Type B pancreatic cell (in vitro differentiated cells): ENCODE measurements at places on chromosomes 12 and 14. TPM values are rescaled to one million over a fixed set of nuclear protein-coding genes. Genes with fewer than 3 reads are reported as not detected.

Gene NEUROD4
- total RNA-seq: 1.6 and 3.3 TPM in 2 replicates

Gene KRT85
- not detected in 2 replicates for total RNA-seq

Gene C12orf76
- 20.8 and 21.4 TPM in 2 replicates for total RNA-seq

Gene ERC1
- total RNA-seq: 62.8 and 83.5 TPM in 2 replicates

Gene FBXL14
- total RNA-seq: 16.7 and 28.8 TPM in 2 replicates

Gene IKZF4
- 6.1 and 21.0 TPM in 2 replicates for total RNA-seq

Gene SLC25A21
- total RNA-seq: 0.55 and 0.58 TPM in 2 replicates

Gene SPTLC2
- total RNA-seq: 40.9 and 134 TPM in 2 replicates

Gene ACOT2
- 18.1 and 18.2 TPM in 2 replicates for total RNA-seq

- no peaks in the 10 kb centered on the region for H3K27me3 ChIP-seq
- no peak overlapping the region for H3K27ac ChIP-seq
- no peak for DNase-seq
- no peak overlapping the region for H3K4me3 ChIP-seq
- H3K4me1 ChIP-seq: peaks cover 23% of the 10 kb centered on the region
- H3K36me3 ChIP-seq: no peaks in the 10 kb centered on the region
Observed at GRCh38 chr12:90829044-90829443, 125.9 kb downstream of the CCER1 start.

DNA sequence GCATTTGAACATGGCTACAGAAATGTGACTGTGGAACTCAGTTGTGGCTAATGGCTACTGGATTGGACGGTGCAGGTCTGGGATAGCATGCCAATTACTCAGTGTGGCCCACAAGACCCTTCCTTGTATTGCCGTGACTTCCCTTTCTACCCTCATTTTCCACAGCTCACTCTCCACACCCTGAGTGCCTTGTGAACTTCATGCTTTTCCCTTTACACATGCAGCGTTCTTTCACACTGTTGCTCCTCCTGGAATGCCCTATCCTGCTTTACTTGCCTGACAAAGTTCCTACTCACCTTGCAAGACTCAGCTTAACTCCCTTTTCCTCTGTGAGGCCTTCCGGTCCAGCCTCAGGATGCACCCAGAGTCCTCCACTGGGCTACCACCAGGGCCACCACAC lies 46.8 kb upstream of the MAX start:
- no peak overlapping the region for H3K27ac ChIP-seq
- no peaks in the 10 kb centered on the region for H3K36me3 ChIP-seq
- H3K4me1 ChIP-seq: no peaks in the 10 kb centered on the region
- no peak for DNase-seq
- H3K27me3 ChIP-seq: no peaks in the 10 kb centered on the region

- no peak for DNase-seq
- peaks cover 12% of the 10 kb centered on the region for H3K27me3 ChIP-seq
- no peaks in the 10 kb centered on the region for H3K36me3 ChIP-seq
- no peak overlapping the region for H3K27ac ChIP-seq
- H3K4me1 ChIP-seq: peaks cover 4% of the 10 kb centered on the region
Observed at GRCh38 chr12:89156340-89156739, 196.0 kb downstream of the DUSP6 start.

DNA sequence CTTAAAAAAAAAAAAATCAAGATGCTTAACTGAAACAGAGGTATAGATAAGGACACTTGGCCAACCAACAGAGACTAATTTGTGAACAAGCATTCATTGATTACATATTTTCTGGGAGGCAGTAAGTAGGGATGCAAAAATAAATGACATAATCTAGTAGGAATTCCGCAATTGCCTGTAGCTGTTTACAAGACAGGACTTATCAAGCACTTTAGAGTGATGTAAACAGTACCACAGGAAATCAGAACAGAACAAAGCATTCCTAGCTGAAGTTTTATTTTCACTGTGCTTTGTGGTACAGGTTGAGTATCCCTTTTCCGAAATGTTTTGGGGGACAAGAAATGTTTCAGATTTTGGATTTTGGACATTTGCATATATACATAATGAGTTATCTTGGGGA lies 68.2 kb upstream of the FGD4 start:
- H3K4me3 ChIP-seq: no peak overlapping the region
- no peaks in the 10 kb centered on the region for H3K4me1 ChIP-seq
- H3K27ac ChIP-seq: no peak overlapping the region
- H3K27me3 ChIP-seq: no peaks in the 10 kb centered on the region
- no peak for DNase-seq

GRCh38 chr12:116415408-116416108 lies 138.1 kb upstream of the MED13L start:
- H3K4me3 ChIP-seq: no peak overlapping the region
- H3K27me3 ChIP-seq: no peaks in the 10 kb centered on the region
- DNase-seq: no peak
- H3K4me1 ChIP-seq: peaks cover 5% of the 10 kb centered on the region

GRCh38 chr12:2187195-2187945 lies 134.6 kb downstream of the CACNA1C start:
- no peak for DNase-seq
- H3K4me1 ChIP-seq: peaks cover 17% of the 10 kb centered on the region
- H3K27me3 ChIP-seq: peaks cover 7% of the 10 kb centered on the region
- H3K4me3 ChIP-seq: no peak overlapping the region
- H3K36me3 ChIP-seq: peaks cover 6% of the 10 kb centered on the region

DNA sequence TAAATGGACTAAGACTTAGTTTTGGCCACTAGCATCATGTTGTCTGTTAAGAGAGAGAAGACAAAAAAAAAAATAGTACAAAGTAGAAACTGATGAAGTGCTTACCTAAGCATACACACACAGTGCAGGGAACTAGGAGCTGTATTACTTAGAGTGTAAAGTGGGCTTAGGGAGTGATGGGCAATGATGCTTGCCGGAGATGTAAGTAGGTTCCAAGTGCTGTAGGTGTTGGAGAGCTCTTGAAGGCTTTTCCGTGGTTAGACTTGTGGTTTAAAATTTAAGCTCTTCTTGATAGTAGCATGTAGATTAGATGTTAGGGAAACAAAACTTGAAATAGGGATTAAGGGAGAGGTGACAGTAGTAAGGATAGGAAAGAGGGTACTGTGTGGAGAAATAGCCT lies 34.7 kb downstream of the MIA2 start:
- H3K4me3 ChIP-seq: peak overlapping the region; percentile 97
- no peaks in the 10 kb centered on the region for H3K27me3 ChIP-seq
- H3K4me1 ChIP-seq: peaks cover 28% of the 10 kb centered on the region
- peaks cover 9% of the 10 kb centered on the region for H3K36me3 ChIP-seq

- H3K27me3 ChIP-seq: no peaks in the 10 kb centered on the region
- peak overlapping the region; percentile 100 for H3K27ac ChIP-seq
- no peak for DNase-seq
Observed at GRCh38 chr12:71661977-71662530, 1.6 kb downstream of the ZFC3H1 start.

GRCh38 chr14:35632271-35632670 lies 98.3 kb downstream of the INSM2 start:
- H3K27ac ChIP-seq: no peak overlapping the region
- no peak overlapping the region for H3K4me3 ChIP-seq
- H3K36me3 ChIP-seq: peaks cover 13% of the 10 kb centered on the region
- no peaks in the 10 kb centered on the region for H3K4me1 ChIP-seq
- no peak for DNase-seq
- H3K27me3 ChIP-seq: no peaks in the 10 kb centered on the region

DNA sequence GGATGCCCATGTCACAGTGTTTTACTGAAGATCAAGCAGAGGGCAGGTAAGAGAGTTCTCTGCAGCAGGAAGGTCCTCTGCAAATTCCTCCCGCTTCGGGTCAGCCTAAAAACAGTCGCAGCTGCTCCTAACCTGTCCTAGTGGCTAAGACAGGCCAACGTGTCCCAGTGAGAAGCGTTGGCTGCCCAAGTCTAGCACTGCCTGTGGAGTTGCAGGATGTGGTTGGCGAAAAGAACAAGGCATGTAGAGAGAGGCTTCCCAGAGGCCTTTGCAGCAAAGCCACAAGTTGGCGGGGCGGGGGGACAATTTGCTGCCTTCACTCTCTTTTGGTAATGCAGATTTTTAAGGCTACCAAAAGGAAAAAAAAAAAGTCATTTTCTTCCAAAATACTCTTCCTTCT lies 340.1 kb downstream of the BCL11B start:
- no peaks in the 10 kb centered on the region for H3K4me1 ChIP-seq
- DNase-seq: no peak
- no peak overlapping the region for H3K27ac ChIP-seq
- H3K4me3 ChIP-seq: no peak overlapping the region
- H3K27me3 ChIP-seq: peaks cover 9% of the 10 kb centered on the region
- no peaks in the 10 kb centered on the region for H3K36me3 ChIP-seq

DNA sequence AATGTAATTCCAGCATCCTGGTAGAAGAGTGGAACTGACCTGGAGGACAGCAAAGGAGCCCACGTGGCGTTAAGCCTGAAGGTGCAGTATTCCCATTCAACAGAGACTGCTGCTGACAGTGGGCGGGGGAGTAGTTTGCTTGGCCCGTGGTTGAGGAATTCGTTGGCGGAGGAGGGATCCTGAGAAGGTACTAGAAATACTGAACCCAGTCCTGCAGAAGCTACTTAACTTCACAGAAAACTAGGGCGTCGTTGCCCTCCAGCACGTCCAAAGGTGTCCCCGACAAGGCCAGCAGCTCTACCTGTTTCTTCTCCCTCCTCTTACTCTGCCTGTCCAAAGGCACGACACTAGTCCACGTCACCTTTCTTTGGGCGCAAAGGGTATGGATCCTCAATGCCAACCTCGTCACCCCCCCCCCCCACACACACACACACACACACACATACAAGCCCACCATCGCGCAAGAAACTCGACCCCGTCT lies 303 bp downstream of the PUS7L start:
- H3K4me1 ChIP-seq: no peaks in the 10 kb centered on the region
- H3K4me3 ChIP-seq: peak overlapping the region; percentile 91
- no peaks in the 10 kb centered on the region for H3K36me3 ChIP-seq
- no peaks in the 10 kb centered on the region for H3K27me3 ChIP-seq

GRCh38 chr12:94623161-94623920 lies 27.0 kb downstream of the TMCC3 start:
- no peak overlapping the region for H3K4me3 ChIP-seq
- H3K27me3 ChIP-seq: peaks cover 10% of the 10 kb centered on the region
- peaks cover 4% of the 10 kb centered on the region for H3K36me3 ChIP-seq

GRCh38 chr14:51653775-51654532 lies 2.2 kb downstream of the FRMD6 start:
- H3K27ac ChIP-seq: peak overlapping the region; percentile 43
- peak overlapping the region; percentile 95 for H3K4me3 ChIP-seq
- H3K4me1 ChIP-seq: peaks cover 34% of the 10 kb centered on the region
- no peak for DNase-seq

GRCh38 chr12:12979731-12980259 lies 20.3 kb downstream of the HEBP1 start:
- H3K4me1 ChIP-seq: no peaks in the 10 kb centered on the region
- no peak overlapping the region for H3K4me3 ChIP-seq
- H3K27me3 ChIP-seq: no peaks in the 10 kb centered on the region
- peaks cover 40% of the 10 kb centered on the region for H3K36me3 ChIP-seq
- DNase-seq: no peak
- no peak overlapping the region for H3K27ac ChIP-seq

GRCh38 chr14:73457924-73458182 lies 493 bp downstream of the NUMB start:
- peaks cover 52% of the 10 kb centered on the region for H3K4me1 ChIP-seq
- no peaks in the 10 kb centered on the region for H3K36me3 ChIP-seq
- no peak for DNase-seq
- H3K27ac ChIP-seq: peak overlapping the region; percentile 100
- peak overlapping the region; percentile 100 for H3K4me3 ChIP-seq

GRCh38 chr14:89900802-89901201 lies 53.7 kb downstream of the EFCAB11 start:
- no peak for DNase-seq
- peaks cover 7% of the 10 kb centered on the region for H3K4me1 ChIP-seq
- no peak overlapping the region for H3K27ac ChIP-seq
- H3K36me3 ChIP-seq: peaks cover 2% of the 10 kb centered on the region

- DNase-seq: peak; percentile 97
- H3K27me3 ChIP-seq: peaks cover 29% of the 10 kb centered on the region
- peaks cover 28% of the 10 kb centered on the region for H3K36me3 ChIP-seq
Observed at GRCh38 chr12:71754461-71755145, at the start of gene RAB21. Gene RAB21, plus strand, starts transcription at chr12:71754863. Its CDS starts 267 bp downstream, at chr12:71755130.

DNA sequence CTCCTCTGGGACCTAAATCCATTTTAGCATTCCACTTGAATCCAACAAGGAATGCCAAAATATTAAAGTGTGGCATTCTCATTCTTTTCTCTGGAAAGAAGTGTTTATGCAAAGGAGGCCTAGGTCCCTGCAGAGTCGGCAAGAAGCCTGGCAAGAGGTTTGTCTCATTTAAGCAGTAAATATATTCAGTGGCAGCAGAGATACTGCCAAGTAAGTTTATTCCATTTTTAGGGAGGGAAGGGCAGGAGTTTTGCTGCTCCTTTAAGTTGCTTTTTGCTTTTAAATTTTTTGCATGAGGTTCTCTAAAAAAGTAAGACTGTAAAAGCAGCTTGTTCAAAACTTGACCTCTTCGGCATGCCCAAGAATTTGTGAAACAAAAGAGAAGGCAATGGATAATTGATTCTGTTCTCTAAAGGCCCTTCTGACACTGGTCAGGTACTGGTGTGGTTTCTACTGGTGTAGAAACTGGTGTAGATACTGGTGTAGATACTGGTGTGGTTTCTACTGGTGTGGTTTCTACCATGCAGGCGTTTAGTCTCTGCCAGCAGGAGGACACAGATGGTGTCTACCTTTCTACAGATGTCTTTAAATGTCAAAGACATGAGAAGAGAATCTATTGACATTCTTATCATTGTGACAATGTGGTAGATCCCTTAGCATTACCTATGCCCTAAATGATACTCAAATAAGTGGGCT lies 107.3 kb downstream of the SAMD4A start:
- H3K27me3 ChIP-seq: peaks cover 3% of the 10 kb centered on the region
- no peak for DNase-seq
- H3K4me1 ChIP-seq: peaks cover 49% of the 10 kb centered on the region
- peak overlapping the region; percentile 31 for H3K27ac ChIP-seq

GRCh38 chr14:99004112-99004511 lies 267.9 kb downstream of the BCL11B start:
- no peaks in the 10 kb centered on the region for H3K27me3 ChIP-seq
- no peak overlapping the region for H3K4me3 ChIP-seq
- no peaks in the 10 kb centered on the region for H3K36me3 ChIP-seq
- H3K4me1 ChIP-seq: peaks cover 4% of the 10 kb centered on the region
- no peak for DNase-seq

DNA sequence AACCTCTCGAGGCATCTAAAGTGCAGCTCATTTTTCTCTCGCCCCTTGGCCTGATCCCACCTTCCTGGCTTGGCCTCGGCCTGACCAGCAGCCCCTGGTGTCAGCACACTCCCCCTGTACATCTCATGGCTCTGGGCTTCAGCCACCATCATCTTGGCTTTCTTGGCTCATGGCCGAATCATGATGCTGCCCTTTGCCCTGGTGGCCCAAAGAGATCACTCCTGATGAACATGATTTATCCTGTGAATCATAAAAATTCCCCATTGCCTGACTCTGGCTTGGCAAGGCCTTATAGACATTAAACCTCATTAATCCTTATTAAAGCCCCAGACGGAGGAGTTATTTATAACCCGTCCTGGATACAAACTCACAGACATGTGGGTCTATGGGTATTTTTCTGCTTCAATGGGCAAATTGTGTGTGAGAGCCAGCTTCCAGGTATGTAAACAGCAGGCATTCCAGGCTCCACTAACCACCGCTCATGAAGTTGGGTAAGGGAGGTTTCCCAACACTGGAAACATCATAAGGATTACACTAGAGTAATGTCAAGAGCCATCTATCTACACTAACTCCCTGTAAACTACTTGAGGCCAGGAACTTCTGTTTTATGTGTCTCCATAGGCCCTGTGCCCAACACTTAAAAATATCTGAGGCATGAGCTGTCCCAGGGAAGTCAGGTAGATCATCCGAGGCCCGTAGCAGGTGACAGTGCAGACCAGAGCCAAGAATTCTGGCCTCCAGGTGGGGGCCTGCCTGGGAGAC lies 171.2 kb downstream of the TTC8 start:
- no peaks in the 10 kb centered on the region for H3K4me1 ChIP-seq
- DNase-seq: no peak
- no peaks in the 10 kb centered on the region for H3K36me3 ChIP-seq
- H3K27ac ChIP-seq: no peak overlapping the region
